ENCODE measurements at places on chromosomes 4 and X. TPM values are rescaled to one million over a fixed set of nuclear protein-coding genes. Genes with fewer than 3 reads are reported as not detected.

GRCh38 chr4:25001509-25001908 is 29.2 kb downstream of the LGI2 start:
- H3K27ac ChIP-seq = no peak overlapping the region
- H3K4me1 ChIP-seq = no peaks in the 10 kb centered on the region
- no peaks in the 10 kb centered on the region for H3K27me3 ChIP-seq
- H3K36me3 ChIP-seq = no peaks in the 10 kb centered on the region
- no peak for DNase-seq
- H3K4me3 ChIP-seq = no peak overlapping the region

- H3K27me3 ChIP-seq = no peaks in the 10 kb centered on the region
- no peak for DNase-seq
- H3K4me3 ChIP-seq = no peak overlapping the region
- no peaks in the 10 kb centered on the region for H3K36me3 ChIP-seq
Observed at GRCh38 chr4:162891788-162892707, 274.6 kb downstream of the NAF1 start.

GRCh38 chr4:48558819-48559218 is 68.8 kb downstream of the ZAR1 start:
- H3K36me3 ChIP-seq = peaks cover 9% of the 10 kb centered on the region
- H3K4me1 ChIP-seq = no peaks in the 10 kb centered on the region
- no peak for DNase-seq
- no peaks in the 10 kb centered on the region for H3K27me3 ChIP-seq

DNA sequence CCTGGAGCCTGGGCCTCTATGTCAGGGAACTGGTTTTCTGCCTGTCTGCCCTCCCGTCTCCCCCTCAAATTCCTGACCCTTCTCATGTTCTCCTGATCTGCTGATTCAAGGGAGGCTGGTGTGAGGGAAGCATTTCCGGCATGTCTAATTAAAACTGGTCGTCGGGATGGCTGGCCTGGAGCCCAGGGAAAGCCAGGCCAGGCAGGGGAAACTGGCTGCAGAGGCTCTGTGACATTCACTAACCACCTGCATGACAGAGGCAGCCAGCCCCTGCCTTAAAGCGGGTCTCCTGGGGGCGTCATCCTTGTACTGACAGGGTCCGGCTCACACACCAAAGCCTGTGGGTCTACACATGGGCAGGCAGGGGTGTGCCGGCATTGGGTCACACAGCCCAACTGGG is 35.2 kb downstream of the ABLIM2 start:
- H3K4me1 ChIP-seq = no peaks in the 10 kb centered on the region
- H3K36me3 ChIP-seq = no peaks in the 10 kb centered on the region
- no peak for DNase-seq
- H3K4me3 ChIP-seq = no peak overlapping the region

GRCh38 chrX:72478351-72478750 is 94.3 kb downstream of the HDAC8 start:
- no peak overlapping the region for H3K27ac ChIP-seq
- no peaks in the 10 kb centered on the region for H3K36me3 ChIP-seq
- H3K27me3 ChIP-seq = no peaks in the 10 kb centered on the region
- no peaks in the 10 kb centered on the region for H3K4me1 ChIP-seq

Gene SRPX2
- total RNA-seq = not detected

DNA sequence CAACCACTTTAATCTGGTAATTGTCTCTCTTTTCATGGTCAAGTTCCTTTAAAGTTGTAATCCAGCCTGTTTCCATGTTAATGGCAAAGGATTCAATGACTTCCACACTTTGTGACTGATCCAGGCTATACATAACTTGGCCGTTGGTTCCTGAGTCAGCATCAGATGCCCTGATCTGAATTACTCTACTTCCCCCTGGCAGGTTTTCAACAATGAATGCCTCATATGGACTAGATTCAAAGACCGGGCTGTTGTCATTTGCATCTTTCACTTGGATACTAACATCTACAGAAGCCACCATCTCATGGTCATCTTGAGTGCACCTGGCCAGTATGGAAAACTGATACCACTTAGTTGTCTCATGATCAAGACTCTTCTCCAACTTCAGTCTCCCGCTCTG is 62.6 kb upstream of the MTNR1A start:
- H3K36me3 ChIP-seq = no peaks in the 10 kb centered on the region
- H3K4me3 ChIP-seq = no peak overlapping the region
- no peak for DNase-seq
- H3K4me1 ChIP-seq = no peaks in the 10 kb centered on the region

Gene HMX1
- total RNA-seq = not detected

Gene SCFD2
- total RNA-seq = 31.7 TPM

- H3K27ac ChIP-seq = no peak overlapping the region
- no peaks in the 10 kb centered on the region for H3K36me3 ChIP-seq
- H3K27me3 ChIP-seq = no peaks in the 10 kb centered on the region
- no peaks in the 10 kb centered on the region for H3K4me1 ChIP-seq
- DNase-seq = no peak
Observed at GRCh38 chrX:69457756-69458155, 46.4 kb upstream of the NALF2 start.

GRCh38 chrX:97039363-97040029 is 155.8 kb downstream of the RPA4 start:
- no peaks in the 10 kb centered on the region for H3K27me3 ChIP-seq
- no peak for DNase-seq
- H3K4me3 ChIP-seq = no peak overlapping the region
- no peak overlapping the region for H3K27ac ChIP-seq
- no peaks in the 10 kb centered on the region for H3K4me1 ChIP-seq
- H3K36me3 ChIP-seq = no peaks in the 10 kb centered on the region

GRCh38 chr4:72525938-72526337 is 43.1 kb downstream of the ADAMTS3 start:
- H3K4me3 ChIP-seq = no peak overlapping the region
- H3K4me1 ChIP-seq = no peaks in the 10 kb centered on the region
- DNase-seq = no peak
- no peaks in the 10 kb centered on the region for H3K27me3 ChIP-seq

DNA sequence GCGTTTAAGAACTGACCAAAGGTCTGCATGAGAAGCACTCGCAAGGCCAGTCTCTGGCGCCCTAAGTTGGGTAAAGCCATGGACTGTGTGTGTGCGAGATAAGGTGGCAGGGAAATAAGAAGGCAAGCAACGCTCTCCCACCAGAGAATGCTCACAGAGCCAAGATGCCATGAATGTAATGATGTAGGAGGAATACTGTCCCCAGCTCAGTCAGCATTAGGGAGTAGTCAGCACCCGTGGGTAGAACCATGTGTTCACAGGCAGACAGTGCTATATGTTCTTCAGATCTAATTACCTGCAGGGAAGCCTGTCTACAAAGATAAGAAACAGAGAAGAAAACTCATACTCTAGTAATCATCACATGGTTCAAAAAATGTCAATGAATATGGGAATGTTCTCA is 68.8 kb downstream of the SEC24D start:
- H3K4me1 ChIP-seq = no peaks in the 10 kb centered on the region
- DNase-seq = no peak
- no peaks in the 10 kb centered on the region for H3K27me3 ChIP-seq
- no peak overlapping the region for H3K27ac ChIP-seq
- H3K4me3 ChIP-seq = no peak overlapping the region

DNA sequence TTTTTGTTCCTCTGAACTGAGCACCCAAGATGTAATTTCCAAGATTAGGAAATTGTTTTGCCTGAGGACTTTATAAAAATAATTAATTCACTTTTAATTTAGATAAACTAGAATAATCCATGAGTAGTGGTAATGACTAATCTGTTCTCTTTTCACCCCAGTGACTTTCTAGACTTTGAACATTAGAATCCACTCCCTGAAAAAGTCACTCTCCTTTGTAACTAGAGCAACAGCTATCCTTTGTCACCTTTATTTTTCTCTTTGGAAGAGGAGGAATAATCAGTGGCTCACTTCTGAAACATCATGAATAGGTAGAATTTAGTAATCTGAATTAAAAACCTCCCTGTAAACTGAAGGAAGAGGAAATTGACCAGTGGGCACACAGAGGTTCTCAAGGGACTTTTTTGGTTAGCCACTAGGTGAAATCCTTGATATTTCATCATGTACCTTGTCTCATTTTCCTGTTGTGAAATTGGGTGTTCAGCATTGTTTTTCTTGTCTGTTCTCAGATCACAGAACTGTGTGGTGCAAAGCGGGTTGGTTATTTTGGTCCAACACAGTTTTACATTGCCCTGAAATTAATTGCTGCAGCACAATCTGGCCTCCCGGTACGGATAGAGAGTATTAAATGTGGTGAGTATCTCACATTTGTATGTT is 59.4 kb downstream of the REPS2 start:
- H3K4me1 ChIP-seq = no peaks in the 10 kb centered on the region
- H3K27me3 ChIP-seq = no peaks in the 10 kb centered on the region
- no peak overlapping the region for H3K4me3 ChIP-seq
- H3K36me3 ChIP-seq = no peaks in the 10 kb centered on the region

DNA sequence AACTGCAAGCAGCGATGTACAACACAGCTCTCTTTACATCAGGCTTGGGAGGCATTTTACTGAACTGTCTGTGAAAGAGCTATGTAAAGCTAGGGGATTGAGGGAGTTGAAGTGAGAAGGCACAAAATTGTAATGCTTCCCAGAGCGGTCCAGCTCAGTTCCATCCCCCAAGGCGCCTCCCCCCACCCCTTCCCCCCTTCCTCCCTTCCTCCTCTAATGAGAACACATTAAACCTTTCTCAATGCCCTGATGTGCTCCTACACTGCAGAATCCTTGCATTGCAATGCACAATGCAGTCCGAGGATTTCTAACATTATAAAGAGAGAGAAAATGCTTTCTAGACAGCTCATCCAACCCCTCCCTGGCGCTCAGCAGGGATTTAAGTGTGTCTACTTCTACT is 73.9 kb downstream of the CXXC4 start:
- no peak for DNase-seq
- no peaks in the 10 kb centered on the region for H3K4me1 ChIP-seq
- no peak overlapping the region for H3K4me3 ChIP-seq
- H3K27me3 ChIP-seq = no peaks in the 10 kb centered on the region
- H3K36me3 ChIP-seq = no peaks in the 10 kb centered on the region

- no peak overlapping the region for H3K27ac ChIP-seq
- DNase-seq = no peak
- H3K36me3 ChIP-seq = no peaks in the 10 kb centered on the region
- H3K4me1 ChIP-seq = no peaks in the 10 kb centered on the region
Observed at GRCh38 chrX:23656091-23656490, 11.2 kb upstream of the PRDX4 start.

DNA sequence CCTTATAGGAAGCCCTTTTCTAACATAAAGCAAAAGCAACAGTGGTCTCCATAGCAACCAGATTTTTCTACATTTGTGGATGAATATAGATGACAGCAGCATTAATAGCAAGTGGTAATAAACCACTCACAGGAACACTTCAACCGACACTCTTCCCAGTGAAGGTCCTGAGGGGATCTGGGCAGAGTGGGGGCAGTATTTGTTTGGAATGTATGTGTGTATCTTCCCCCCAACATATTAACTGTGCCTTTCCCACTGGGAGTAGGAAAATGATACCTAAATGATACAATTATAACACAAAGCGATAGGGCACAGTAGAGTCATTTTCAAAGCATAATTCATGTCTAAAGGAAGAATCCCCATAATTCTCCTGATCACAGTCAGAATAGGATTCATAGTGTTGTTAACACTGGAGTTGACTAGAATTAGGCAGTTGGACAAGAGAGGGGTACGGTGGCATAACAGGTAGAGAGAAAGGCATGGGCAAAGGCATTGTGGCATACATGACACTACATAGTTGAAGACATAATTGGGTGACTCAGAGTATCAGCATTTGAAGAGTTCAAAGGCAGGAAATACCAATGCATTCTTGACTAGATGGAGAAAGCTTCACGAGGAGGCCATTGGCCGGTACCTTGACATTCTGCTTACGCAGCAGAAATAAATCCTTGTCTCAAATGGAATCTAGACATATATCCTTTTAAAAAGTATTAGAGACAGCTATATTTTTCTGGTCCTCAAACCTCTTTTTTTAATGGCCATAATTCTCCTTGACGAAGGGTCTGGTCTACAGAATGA is 15.2 kb downstream of the CAPN6 start:
- DNase-seq = no peak
- H3K27ac ChIP-seq = no peak overlapping the region
- no peaks in the 10 kb centered on the region for H3K27me3 ChIP-seq
- H3K4me3 ChIP-seq = no peak overlapping the region
- H3K4me1 ChIP-seq = no peaks in the 10 kb centered on the region

Gene AKAP14
- not detected for total RNA-seq

DNA sequence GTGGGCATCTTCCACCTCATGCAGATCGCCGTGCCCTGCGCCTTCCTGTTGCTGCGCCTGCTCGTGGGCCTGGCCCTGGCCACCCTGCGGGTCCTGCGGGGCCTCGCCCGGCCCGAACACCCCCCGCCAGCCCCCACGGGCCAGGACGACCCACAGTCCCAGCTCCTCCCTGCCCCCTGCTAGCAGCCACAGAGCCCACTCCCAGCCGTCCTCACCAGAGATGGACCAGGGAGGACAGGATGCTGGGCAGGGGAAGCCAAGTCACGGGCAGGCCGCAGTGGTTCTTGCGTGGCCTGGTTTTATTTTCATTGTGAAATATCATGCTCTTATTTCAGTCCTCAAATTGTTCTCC is 15.1 kb downstream of the DGKQ start:
- H3K27ac ChIP-seq = no peak overlapping the region
- no peaks in the 10 kb centered on the region for H3K36me3 ChIP-seq
- no peak for DNase-seq
- H3K27me3 ChIP-seq = no peaks in the 10 kb centered on the region

DNA sequence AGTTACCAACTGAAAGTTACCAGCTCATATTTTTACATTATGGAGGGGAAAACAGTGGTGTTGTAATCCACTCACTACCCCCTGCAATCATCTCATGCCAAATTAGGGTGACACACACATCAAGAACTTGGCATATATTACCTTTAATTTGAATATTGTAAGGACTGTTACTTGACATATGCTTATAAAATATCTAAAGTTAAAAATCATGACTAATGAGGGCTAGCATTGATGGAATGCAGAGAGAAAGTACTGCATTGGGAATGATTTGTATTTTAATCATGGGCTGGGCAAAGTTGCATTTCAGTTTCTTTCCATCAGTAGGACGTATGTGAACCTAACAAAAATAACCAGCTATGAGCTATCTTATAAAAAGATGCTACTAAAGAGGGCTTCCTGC is 517.5 kb upstream of the GRIA3 start:
- no peaks in the 10 kb centered on the region for H3K36me3 ChIP-seq
- H3K4me1 ChIP-seq = no peaks in the 10 kb centered on the region
- no peak overlapping the region for H3K27ac ChIP-seq
- no peak overlapping the region for H3K4me3 ChIP-seq

Gene TEX13C
- total RNA-seq = not detected

- no peak for DNase-seq
- no peaks in the 10 kb centered on the region for H3K27me3 ChIP-seq
- H3K4me1 ChIP-seq = no peaks in the 10 kb centered on the region
- no peak overlapping the region for H3K4me3 ChIP-seq
- no peaks in the 10 kb centered on the region for H3K36me3 ChIP-seq
- H3K27ac ChIP-seq = no peak overlapping the region
Observed at GRCh38 chr4:40160258-40160657, 36.6 kb upstream of the RHOH start.

DNA sequence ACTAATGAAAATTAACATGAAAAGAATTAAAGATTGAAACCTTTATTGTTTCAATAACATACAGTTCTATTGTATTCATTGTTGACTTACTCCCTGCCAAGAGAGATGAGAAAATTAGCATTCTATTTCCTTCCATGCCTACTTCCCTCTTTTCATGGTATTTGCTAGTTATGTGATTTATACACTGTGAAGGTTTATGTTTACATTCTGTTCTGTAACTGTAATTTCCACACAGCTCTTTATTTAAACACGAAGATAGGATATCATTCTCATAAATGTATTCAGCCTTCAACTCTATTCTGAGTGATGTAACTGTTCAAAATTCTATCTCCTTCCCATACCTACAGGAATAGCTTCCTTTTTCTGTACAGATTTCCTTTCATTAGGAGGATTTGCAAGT is 6.6 kb downstream of the CCDC110 start:
- H3K27me3 ChIP-seq = no peaks in the 10 kb centered on the region
- no peak overlapping the region for H3K27ac ChIP-seq
- H3K4me3 ChIP-seq = no peak overlapping the region
- no peak for DNase-seq
- H3K4me1 ChIP-seq = no peaks in the 10 kb centered on the region

All from naive thymus-derived CD4-positive, alpha-beta T cell (primary cell).